Thoracic aorta (tissue), 2 donors: ENCODE measurements at places on chromosomes 5 and 9.

DNA sequence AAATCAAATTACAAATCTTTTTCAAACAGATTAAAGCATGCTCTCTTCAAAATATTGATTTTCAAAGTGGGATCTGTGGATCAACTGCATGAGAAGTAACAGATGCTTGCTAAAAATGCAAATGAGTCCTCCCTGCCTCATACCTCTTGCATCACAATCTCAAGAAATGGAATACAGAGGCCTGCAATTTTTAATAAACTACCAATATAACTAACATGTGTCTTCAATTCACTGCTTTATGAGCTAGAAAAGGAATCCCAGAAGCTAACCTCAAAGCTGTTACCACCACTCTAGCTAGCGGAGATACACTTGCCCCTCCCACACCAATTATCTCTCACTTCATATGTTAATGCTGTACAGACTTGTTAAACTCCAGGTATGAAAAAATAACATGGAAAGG, 9.6 kb downstream of the OR13C5 start:
- no peak for DNase-seq

GRCh38 chr5:28810751-28811136, 1772.4 kb upstream of the CDH9 start:
- DNase-seq, result no peak

GRCh38 chr9:96327694-96328352, 25.8 kb upstream of the HSD17B3 start:
- DNase-seq, result peak; percentile 7

- no peak for DNase-seq
These were observed 447.9 kb upstream of the SGCD start for GRCh38 chr5:155878991-155879575.

- DNase-seq, result no peak
These were observed 96.5 kb downstream of the PPARGC1B start for GRCh38 chr5:149826574-149826973.

DNA sequence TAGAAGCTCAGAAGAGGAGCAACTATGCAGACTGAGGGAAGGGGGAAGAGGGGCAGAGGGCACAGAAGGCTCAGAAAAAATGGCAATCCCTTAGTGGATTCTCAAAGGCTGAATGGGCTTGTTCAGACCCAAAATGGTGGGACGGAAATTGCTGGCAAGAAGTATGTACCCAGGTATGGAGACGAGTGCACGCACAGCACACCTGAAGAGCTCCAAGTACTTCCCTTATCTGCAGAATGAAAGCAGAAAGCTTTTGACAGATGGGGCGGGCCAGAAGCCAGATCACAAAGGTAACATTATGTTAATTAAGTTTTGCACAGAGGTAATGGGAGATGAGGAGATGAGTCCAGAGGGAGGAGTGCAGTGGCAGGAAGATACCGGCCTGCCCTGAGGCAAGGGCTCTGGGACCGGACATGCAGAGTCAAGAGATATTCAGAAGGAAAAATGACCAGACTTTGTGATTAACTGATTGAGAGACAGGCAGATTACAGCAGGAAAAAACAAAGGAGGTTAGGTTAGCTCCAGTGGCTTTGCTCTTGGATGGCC, 138.1 kb upstream of the PIK3R1 start:
- DNase-seq, result no peak

- DNase-seq, result no peak
These were observed 3.8 kb upstream of the SHC3 start for GRCh38 chr9:89182369-89182768.

DNA sequence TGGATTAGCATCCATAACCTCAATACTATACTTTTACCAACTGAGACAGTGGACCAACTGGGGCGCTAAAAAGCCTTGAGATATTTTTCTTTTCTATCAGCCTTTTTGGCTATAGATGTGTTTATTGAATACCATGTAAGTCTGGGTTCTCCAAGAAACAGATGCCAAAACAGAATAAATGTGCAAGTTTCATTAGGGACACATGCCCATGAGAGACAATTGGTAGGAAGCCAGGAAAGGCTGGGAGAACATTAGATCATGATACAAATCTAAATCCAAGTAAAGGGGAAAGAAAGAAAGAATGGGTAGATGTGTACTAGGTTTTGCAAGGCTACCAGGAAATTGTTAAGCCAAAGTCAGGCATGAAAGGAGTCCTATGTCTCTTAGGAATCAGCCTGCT, 152.5 kb downstream of the KCTD16 start:
- no peak for DNase-seq

GRCh38 chr9:14542071-14542470, 151.2 kb downstream of the ZDHHC21 start:
- DNase-seq, result no peak
